CD4-positive, alpha-beta T cell treated with Interleukin-1 beta for 1 hour (primary cell): ENCODE measurements at places on chromosomes 3 and 15.

- DNase-seq: peak; percentile 18
Observed at GRCh38 chr3:15361494-15362214, 29.3 kb upstream of the SH3BP5 start.

GRCh38 chr15:28017423-28017924 is 81.6 kb downstream of the OCA2 start:
- no peak for DNase-seq

DNA sequence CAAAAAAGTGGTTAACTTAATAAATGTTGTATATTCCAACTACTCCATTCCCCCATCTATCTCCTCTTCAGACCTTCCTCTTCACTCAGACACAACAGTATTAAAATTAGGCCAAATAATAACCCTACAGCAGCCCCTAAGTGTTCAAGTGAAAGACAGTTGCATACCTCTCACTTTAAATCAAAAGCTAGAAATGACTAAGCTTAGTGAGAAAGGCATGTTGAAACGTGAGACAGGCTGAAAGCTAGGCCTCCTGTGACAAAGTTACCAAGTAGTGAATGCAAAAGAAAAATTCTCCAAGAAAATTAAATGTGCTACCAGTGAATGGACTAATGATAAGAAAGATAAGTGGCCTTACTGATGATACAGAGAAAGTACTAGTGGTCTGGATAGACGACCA is 71.7 kb downstream of the ANKRD28 start:
- DNase-seq: no peak

DNA sequence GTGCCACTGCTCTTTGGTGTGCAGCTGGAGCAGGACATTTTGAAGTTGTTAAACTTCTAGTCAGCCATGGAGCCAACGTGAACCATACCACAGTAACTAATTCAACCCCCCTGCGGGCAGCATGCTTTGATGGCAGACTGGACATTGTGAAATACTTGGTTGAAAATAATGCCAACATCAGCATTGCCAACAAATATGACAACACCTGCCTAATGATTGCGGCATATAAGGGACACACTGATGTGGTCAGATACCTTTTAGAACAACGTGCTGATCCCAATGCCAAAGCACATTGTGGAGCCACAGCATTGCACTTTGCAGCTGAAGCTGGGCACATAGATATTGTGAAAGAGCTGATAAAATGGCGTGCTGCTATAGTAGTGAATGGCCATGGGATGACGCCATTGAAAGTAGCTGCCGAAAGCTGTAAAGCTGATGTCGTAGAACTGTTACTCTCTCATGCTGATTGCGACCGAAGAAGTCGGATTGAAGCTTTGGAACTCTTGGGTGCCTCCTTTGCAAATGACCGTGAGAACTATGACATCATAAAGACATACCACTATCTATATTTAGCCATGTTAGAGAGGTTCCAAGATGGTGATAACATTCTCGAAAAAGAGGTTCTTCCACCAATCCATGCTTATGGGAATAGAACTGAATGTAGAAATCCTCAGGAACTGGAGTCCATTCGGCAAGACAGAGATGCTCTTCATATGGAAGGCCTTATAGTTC is 12.2 kb downstream of the FEM1B start:
- no peak for DNase-seq

- DNase-seq: no peak
Observed at GRCh38 chr15:29669823-29670222, 152.4 kb downstream of the TJP1 start.

GRCh38 chr15:62617741-62618140 is 424.8 kb upstream of the TPM1 start:
- no peak for DNase-seq

DNA sequence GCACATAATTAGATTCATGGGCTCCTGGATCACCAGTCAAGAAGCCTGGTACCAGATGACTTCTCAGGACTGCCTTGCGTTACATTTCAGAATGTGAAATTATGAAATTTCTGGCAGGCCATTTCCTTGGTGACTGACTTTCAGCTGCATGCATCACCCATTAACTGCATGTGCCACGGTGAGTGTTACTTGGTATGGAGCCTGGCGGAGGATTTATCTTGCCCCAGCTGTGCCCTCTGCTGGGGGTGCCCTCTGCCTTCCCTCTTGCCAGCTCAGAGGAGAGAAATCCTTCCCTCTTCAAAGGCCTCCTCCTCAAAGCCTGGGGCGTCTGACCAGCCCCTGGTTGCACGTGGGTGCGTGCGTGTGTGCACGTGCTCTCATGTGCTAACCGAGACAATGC is 57.7 kb upstream of the CTSH start:
- DNase-seq: no peak

GRCh38 chr3:32643354-32643753 is 41.6 kb upstream of the CNOT10 start:
- no peak for DNase-seq

DNA sequence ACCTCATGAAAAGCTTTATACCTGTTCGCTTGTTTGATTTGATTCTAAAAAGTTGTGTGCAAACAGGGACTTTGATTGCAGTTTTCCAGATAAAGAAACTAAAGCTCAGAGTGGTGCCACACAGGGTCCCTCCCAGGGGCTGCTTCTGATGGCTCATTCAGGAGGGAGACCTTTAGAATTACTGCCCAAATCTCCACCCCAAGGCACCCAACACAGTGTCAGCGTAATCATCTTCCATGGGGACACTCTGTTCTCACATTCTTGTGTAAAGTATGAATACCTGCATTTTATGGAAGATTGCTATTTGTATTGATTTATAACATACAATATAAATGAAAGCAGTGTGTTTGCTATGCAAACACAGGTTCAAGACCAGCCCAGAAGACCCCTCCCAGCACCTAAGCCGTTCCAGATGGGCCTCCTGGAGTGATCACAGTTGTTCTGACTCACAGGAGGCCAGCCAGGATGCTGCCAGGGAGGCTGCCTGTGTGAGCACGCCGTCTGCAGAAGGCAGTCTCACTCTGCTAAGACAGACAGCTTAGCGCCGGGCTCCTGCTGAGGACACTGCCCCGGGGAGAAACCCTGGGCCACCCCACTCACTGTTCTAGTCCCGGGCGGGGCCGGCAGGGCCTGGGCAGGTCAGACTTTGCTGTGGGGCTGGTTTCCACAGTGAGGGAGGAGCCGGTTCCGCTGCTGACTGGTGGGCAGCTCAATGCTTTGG is 185.6 kb downstream of the FAM43A start:
- DNase-seq: peak; percentile 2

- no peak for DNase-seq
Observed at GRCh38 chr3:196976941-196977340, 8.3 kb upstream of the PIGZ start.

- no peak for DNase-seq
Observed at GRCh38 chr3:190381441-190381840, 6.5 kb upstream of the CLDN16 start.

- no peak for DNase-seq
Observed at GRCh38 chr3:132245552-132246142, 71.6 kb upstream of the ACP3 start.

- no peak for DNase-seq
Observed at GRCh38 chr15:100264994-100265640, 76.7 kb downstream of the ADAMTS17 start.
